ENCODE measurements at places on chromosomes 2 and 18.

DNA sequence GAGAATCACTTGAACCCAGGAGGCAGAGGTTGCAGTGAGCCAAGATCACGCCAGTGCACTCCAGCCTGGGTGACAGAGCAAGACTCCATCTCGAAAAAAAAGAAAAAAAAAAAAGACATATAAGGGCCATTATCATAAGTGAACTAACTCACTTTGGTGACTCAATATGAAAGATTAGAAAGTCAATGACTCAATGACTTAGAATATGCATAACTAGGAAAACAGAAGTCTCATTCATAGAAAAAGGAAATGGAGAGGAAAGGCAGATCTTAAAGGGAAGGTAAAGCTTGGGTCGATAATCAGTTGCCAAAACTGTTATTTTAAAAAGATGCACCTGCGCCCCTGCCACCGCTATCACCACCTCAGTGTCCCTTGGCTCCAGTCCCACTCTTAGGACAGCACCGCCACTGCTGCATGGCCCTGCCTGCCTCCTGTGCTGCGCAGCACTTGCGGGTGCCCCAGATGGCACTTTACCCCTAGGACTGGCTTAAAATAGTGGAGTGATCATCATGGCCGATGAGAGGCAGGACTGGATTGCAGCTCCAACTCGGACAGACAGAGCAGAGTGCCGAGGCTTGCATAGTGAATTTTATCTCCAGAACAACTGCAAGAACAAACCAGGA, 54.7 kb downstream of the INO80D start:
- peak; percentile 54 for DNase-seq

DNA sequence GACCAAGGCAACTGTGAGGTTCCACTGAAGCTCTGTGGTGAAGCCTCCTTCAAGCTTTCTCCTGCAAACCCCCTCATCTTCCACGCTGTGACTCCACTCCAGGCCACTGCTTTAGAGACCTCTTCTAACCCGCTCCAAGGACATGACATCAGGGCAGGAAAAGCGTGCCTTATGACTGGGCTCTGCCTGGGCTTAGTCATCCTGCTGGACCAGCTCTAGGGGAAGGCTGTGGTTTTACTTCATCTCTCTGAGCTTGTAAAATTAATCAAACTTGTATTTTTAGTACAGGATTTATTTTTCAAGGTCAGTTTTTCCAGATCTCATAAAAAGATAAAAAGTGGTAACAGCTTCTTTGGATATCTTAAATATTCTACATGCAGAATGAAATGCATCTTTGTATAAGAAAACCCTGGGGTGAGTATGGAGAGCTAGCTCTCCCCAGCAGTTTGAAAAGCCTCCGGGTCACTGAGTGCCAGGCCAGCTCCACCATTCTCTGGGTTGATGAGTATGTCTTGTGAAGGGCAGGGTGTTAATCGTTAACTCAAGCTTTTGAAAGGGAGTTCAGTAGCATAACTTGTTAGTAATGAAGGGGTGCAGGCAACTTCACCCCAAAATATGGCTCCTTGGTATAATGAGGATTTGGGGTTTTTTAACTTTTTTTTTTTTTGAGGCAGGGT, 33.1 kb upstream of the YPEL5 start:
- DNase-seq, result no peak

DNA sequence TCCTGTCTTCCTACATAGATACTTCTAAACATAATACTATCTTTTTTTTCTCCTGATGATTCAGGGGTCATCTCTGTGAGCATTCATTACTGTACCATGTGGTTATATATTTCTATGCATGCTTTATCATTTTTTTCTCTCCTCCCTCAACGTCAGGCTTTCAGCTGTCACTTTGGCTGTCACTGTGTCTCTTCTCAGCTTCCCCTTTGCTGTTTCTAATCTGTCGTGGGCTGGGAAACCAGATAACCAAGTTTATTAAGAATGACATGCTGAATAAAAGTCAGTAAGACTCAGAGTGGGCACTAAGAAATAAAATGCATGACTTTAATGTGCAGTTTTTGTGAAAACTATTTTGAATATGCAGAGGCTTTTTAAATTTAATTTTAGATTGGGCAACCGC, 344.6 kb downstream of the NRXN1 start:
- DNase-seq, result no peak

GRCh38 chr2:202101026-202101579, 28.0 kb downstream of the KIAA2012 start:
- DNase-seq, result no peak

- no peak for DNase-seq
Measured at GRCh38 chr2:203404996-203405395, 76.8 kb downstream of the ABI2 start.

- DNase-seq, result no peak
Measured at GRCh38 chr2:191618046-191618780, 59.7 kb upstream of the NABP1 start.

Data from T-helper 1 cell (primary cell).